Muscle of arm (tissue), 14 donors: ENCODE measurements at places on chromosomes 2 and 18.

GRCh38 chr2:35783723-35784122, 571.9 kb upstream of the CRIM1 start:
- DNase-seq, result no peak

- no peak for DNase-seq
Measured at GRCh38 chr2:217058791-217059755, 199.2 kb upstream of the TNP1 start.

- DNase-seq, result no peak
Measured at GRCh38 chr2:26754972-26755670, 9.0 kb upstream of the SLC35F6 start.

DNA sequence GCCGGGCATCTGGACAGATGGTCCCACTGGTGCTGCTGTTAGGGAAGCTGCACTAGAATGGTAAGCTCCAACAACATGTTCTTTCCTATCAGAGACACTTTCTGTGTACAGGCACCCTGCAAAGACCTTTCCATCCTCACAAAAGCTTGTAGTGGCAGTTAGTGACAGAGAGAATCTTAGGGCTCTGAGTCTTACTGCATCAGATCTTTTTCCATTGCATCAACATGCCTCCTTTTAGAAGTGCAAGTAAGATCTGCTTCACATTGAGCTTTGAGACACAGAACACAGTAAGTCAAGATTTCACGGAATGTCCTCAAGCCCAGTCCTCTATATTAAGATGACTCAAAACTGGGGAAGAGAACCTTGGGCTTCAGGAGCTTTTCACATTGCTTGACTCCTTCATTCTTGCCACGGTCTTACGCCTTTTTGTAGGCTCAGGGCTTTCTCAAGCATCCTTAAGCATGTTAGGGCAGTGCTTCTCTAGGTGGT, 52.6 kb downstream of the ARL4C start:
- no peak for DNase-seq

- DNase-seq, result no peak
Measured at GRCh38 chr2:187485523-187485922, 37.5 kb upstream of the CALCRL start.
